ENCODE measurements at places on chromosomes 16 and 17. TPM values are rescaled to one million over a fixed set of nuclear protein-coding genes. Genes with fewer than 3 reads are reported as not detected.

CCR7 gene
- 0.44 TPM for total RNA-seq

C16orf95 gene
- total RNA-seq = 4.2 TPM

IGF2BP1 gene
- not detected for total RNA-seq

GRCh38 chr17:76458580-76459490 lies 5.9 kb upstream of the UBE2O start:
- peak; percentile 71 for DNase-seq

DNA sequence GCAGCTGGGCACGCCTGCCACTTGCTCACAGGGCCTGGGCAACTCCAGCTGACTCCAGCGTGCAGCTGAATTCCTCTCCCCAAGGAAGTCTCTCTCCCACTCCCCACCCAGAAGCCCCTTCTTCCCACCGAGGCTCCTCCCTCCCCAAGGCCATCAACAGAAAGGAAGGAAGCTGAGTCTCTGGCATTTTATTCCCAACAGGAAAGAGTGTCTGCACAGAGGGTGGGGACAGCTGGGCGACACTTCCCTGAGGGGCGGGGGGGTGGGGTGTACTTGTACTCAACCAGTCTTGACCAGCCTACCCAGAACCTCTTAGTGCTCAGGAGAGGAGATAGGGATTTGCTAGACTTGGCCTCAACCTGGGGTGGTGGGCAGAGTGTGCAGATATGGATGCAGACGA lies at the start of gene EXOC3L1:
EXOC3L1 (minus strand) TSS at position 96 of the 400 bp plus-strand sequence. CDS start 460 bp downstream, outside the sequence.
- no peak for DNase-seq

DNA sequence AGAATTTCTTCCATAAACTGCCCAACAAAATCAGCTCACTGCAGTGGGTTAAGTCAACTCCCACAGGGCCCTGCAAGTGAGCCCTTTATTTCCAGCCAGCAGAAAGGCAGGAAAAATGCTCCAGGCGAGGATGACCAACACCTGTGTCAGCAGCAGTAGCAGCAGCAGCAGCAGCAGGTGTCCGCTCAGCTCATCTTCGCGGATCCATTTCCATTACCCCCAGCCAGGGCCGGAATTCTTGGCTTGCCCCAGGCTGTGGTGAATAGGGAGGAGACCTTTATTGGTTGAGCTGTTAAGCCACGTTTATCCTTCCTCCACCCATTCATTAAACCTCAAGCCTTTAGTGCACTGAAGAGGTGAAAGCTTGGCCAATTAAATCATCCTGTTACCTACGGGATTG lies 46.2 kb downstream of the MARCHF10 start:
- no peak for DNase-seq

GRCh38 chr17:67478401-67479041 lies 101.4 kb downstream of the PITPNC1 start:
- DNase-seq = no peak

GRCh38 chr16:67864594-67864993 lies 8.3 kb upstream of the EDC4 start:
- no peak for DNase-seq
